ENCODE measurements at places on chromosomes 12 and 14. TPM values are rescaled to one million over a fixed set of nuclear protein-coding genes. Genes with fewer than 3 reads are reported as not detected.

ISCU gene
- 58.3 TPM for total RNA-seq

PDE3A gene
- total RNA-seq = 0.18 TPM

SLC25A21 gene
- total RNA-seq = 0.90 TPM

RIPK3 gene
- total RNA-seq = not detected

HOTAIR gene
- not detected for total RNA-seq

NTF3 gene
- 12.2 TPM for total RNA-seq

E2F7 gene
- 10.3 TPM for total RNA-seq

RD3L gene
- total RNA-seq = not detected

DAO gene
- not detected for total RNA-seq

DBX2 gene
- not detected for total RNA-seq

DAD1 gene
- 396 TPM for total RNA-seq

RDH12 gene
- total RNA-seq = not detected

EP400 gene
- total RNA-seq = 5.3 TPM

KLRD1 gene
- under 0.01 TPM for total RNA-seq

TTC7B gene
- total RNA-seq = 16.1 TPM
